Type B pancreatic cell (in vitro differentiated cells): ENCODE measurements at places on chromosomes 11 and 22. TPM values are rescaled to one million over a fixed set of nuclear protein-coding genes. Genes with fewer than 3 reads are reported as not detected.

The PDGFD gene
- 17.8 and 27.9 TPM in 2 replicates for total RNA-seq

DNA sequence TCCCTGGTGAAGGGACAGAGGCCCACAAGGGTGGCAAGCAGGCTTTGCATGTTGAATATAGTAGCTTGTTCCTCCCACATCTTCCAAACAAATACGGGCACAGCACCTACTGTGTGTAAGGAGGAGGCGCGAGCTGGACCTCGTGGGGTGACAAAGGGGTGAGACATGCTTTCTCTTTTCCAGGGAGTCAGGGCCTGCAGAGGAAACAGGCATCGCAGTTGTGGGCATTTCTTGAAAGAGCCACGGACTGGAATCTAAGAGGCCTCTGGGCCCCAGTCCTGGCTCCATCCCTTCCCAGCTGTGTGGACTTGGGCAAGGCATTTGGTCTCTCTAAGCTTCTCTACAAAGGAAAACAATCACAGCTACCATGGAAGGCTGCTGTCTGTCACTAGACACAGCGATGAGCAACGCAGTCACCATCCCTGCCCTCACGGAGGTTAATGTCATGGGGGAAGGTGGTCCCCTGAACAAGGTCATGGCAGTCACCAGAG is 13.0 kb upstream of the CDC42EP1 start:
- no peak for DNase-seq

DNA sequence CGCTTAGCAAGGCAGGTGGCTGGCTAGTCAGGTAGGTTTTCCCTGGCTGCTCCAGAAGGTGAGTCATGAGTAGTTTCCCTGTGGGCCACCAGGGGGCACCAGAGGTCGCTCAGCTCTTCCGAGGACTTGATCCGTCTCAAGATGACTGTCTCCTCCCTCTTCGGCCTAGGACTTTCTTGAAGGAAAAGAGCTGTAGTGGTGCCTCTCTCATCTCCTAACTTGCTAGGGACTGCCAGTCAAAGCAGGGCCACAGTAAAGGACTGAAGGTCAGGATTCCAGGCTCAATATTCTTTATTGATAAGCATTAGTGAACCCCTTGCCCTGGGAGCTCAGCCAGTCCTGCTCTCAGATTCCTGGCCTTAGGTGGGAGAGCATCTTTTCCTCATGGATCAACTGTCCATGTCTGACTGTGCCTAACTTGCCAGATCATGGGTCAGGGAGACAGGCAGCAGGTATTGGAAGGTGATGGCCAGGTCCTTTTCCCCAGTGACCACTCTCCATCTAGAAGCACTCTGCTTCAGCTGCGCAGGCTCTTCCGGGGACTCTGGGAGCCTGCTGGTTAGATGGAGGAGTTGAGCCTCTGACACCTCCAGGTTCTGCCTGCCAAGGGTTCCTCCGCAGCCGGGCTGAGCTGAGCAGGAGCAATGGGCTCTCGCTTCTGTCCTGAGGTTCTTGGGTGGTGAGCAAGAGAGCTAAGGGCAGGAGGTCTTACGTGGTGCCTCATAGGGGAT is 1.9 kb downstream of the POLD4 start:
- no peak for DNase-seq

DNA sequence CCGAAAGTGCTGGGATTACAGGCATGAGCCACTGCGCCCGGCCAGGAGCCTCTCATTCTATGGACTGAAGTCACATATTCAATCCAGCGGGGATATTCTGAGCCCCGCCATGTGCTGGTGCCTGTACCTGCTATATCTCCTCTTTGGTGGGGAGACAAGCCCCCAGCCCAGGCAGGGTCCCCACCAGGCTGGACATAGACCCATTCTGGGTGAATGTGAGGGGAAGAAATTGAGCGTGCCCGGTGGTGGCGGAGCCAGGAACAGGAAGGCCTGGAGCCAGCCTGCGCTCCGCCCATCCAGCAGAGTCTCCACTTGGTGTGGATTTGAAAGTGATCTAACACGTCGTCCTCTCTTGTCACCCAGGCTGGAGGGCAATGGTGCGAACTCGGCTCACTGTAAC is 38.0 kb upstream of the CSNK1E start:
- peak; percentile 62 for DNase-seq

DNA sequence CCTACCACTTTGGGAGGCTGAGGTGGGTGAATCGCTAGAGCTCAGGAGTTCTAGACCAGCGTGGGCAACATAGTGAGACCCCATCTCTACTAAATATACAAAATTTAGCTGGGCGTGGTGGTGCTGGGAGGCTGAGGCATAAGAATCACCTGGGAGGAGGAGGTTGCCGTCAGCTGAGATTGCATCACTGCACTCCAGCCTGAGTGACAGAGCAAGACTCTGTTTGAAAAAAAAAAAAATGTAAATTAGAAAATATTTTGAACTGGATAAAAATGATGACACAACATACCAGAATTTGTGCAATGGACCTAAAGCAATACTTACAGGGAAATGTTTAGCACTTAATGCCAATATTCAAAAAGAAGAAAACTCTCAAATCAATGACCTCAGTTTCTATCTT is 46.4 kb downstream of the ATG16L2 start:
- DNase-seq = no peak

- DNase-seq = no peak
Observed at GRCh38 chr11:23079382-23079813, 219.1 kb upstream of the CCDC179 start.

GRCh38 chr11:64762277-64762673 is 2.5 kb upstream of the PYGM start:
- no peak for DNase-seq

DNA sequence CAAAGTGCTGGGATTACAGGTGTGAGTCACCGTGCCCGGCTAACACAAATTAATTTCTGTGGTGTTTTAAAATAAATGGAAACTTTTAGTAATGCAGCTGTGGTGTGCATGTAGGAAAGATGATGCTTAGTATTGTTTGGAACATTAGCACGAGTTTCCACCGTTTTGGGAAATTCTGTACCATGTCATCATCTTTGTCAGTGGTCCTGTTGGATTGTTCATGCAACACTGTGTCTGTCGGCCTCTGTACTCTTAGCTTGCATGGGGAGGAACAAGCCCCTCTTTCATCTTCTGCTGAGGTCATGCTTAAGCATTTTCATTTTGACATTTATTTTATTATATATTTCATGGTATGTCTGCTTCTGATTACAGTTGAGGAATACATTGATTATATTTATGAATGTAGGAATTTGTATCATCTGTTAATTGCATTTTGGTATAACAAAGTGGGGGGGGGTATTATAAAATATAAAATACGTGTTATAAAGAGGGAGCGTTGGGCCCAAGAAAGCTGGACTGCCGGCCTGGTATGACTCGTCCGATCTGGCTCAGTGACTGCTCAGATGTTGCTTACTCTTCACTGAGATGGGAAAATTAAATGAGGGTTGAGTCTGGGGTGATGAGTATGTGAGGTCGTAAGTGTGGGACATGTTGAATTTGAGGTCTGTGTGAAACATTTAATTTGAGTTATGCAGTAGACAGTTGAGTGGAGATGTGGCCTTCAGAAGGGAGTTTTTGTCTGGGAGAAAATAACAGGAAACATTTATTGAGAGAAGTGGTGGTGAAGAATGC is 28.7 kb downstream of the CECR2 start:
- DNase-seq = no peak

DNA sequence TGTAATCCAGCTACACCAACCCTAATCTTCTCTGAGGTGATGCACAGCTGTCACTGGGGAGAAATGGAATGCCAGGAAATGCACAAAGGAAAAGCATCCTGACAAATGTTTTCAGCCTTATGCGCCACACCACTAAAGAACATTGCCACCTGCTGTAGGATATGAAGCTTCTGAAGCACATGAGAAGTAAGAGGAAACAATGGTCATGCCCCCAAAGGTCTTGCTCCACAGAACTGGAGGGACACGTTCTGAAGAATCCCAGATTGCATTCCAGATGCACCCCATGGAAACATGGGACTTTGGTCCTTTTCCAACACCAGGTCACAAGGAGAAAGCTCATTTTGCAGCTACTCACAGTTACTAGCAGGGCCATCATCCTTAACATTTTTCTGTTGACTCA is 48.7 kb upstream of the ZBED5 start:
- DNase-seq = no peak

- no peak for DNase-seq
Observed at GRCh38 chr11:65187146-65187675, 5.5 kb downstream of the CAPN1 start.

The IL18 gene
- total RNA-seq = 0.94 and 1.3 TPM in 2 replicates

The PDE3B gene
- total RNA-seq = 12.9 and 16.6 TPM in 2 replicates

The HTR3B gene
- total RNA-seq = 0.17 TPM in 2 replicates
